ENCODE measurements at places on chromosomes 5 and 9. TPM values are rescaled to one million over a fixed set of nuclear protein-coding genes. Genes with fewer than 3 reads are reported as not detected.

Gene EPB41L4B
- total RNA-seq = 0.15 TPM

Gene PROB1
- 1.2 TPM for total RNA-seq

Gene PPP3R2
- not detected for total RNA-seq

Gene PCDH12
- total RNA-seq = 0.15 TPM

Gene PCDHB2
- total RNA-seq = 0.58 TPM

Gene C9
- not detected for total RNA-seq

Gene OR2S2
- not detected for total RNA-seq
